Fibroblast of lung (primary cell): ENCODE measurements at places on chromosomes 5 and 9. TPM values are rescaled to one million over a fixed set of nuclear protein-coding genes. Genes with fewer than 3 reads are reported as not detected.

GRCh38 chr5:133769842-133770241 lies 157.5 kb upstream of the FSTL4 start:
- no peak for DNase-seq

- DNase-seq, result no peak
Observed at GRCh38 chr5:36236801-36237200, 4.9 kb downstream of the NADK2 start.

GRCh38 chr5:76180814-76181805 lies 97.9 kb downstream of the SV2C start:
- DNase-seq, result no peak

GRCh38 chr5:64759960-64760660 lies 8.4 kb downstream of the SREK1IP1 start:
- DNase-seq, result no peak

GRCh38 chr5:180080486-180081280 lies 9.1 kb upstream of the RNF130 start:
- no peak for DNase-seq

DNA sequence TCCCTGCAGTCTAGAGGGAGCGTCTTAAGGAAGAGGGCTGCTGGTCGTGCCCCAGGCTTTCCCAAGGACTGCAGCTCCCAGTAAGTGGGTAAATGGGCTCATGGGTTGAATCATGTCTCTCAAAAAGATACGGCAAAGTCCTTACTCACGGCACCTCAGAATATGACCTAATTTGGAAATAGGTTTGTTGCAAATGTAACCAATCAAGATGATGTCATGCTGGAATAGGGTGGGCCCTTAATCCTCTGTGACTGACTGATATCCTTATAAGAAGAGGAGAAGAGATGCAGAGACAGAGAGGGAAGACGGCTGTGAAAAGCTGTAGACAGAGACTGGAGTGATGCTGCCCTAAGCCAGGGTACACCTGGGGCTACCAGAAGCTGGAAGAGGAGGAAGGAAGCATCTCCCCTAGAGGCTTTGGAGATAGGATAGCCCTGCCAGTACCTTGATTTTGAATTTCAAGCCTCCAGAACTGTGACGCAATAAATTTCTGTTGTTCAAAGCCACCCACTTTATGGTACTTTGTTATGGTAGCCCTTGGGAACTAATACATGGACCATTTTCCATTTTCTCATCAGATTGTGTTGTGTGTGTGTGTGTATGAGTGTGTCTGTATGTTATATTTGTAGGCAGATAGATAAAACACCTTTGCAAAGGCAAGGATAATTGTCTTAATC lies 15.0 kb downstream of the GALNT10 start:
- DNase-seq, result peak; percentile 46

C9orf153 gene
- 0.17 and 0.51 TPM in 2 replicates for total RNA-seq

DNA sequence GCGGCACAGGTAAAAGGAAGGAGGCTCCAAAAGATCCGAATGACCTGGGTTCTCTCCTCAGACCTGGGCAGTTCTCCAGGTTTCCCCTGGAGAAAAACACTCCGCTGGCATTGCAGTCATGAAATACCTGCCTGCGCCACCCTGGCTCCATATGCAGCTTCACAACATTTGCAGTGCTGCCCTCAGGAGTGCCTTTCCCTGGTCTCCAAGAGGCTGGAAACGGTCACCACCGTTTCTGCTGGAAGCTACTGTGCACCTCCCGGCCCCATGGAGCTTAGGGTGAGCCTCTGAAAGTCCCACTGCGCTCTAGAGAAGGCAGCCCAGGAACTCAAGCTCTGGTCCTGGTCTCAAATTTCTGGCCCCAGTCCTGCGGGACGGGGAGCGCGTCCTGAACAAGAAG lies 670 bp downstream of the UGT3A1 start:
- DNase-seq, result no peak

TEX48 gene
- total RNA-seq, result not detected in 2 replicates

- peak; percentile 21 for DNase-seq
Observed at GRCh38 chr5:93736284-93736683, 5.1 kb downstream of the POU5F2 start.

- no peak for DNase-seq
Observed at GRCh38 chr9:138102246-138103051, 224.9 kb downstream of the CACNA1B start.
